Stimulated activated CD8-positive, alpha-beta memory T cell treated with anti-CD3 and anti-CD28 coated beads, Interleukin-12 subunit alpha, Interleukin-12 subunit beta, amount 100 ng/mL, for 4 hours (primary cell): ENCODE measurements at places on chromosomes 13 and 19.

- no peak for DNase-seq
Observed at GRCh38 chr13:85651440-85651839, 147.8 kb downstream of the SLITRK6 start.

- DNase-seq: no peak
Observed at GRCh38 chr13:99677116-99677951, 176.1 kb downstream of the TM9SF2 start.

- no peak for DNase-seq
Observed at GRCh38 chr19:58399903-58400302, 4.4 kb downstream of the RNF225 start.

DNA sequence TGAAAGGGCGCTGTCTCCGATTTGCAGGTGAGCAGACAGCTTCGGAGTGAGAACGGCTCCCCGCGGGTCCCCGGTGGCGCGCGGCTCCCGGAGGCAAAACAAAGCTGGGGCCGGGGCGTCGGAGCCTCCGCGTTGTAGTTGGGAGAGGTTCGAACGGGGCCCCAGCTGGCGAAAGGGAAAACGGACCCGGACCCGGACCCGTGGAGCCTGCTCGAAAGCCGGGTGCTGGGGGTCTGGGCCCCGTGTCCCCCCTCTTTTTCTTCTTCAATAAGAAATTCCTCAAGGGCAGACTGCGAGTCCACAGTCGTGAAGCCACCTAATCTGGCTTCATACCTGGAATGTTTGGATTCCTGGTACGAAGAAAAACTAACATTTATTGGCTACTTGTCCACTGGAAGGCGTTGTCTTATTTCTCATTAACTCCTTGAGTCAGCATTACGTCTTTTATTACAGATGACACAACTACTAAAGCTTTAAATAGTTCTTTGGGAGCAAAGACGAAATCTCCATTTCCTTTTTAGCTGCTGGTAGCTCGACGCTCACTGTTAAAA, 632 bp upstream of the MTIF3 start:
- DNase-seq: no peak

DNA sequence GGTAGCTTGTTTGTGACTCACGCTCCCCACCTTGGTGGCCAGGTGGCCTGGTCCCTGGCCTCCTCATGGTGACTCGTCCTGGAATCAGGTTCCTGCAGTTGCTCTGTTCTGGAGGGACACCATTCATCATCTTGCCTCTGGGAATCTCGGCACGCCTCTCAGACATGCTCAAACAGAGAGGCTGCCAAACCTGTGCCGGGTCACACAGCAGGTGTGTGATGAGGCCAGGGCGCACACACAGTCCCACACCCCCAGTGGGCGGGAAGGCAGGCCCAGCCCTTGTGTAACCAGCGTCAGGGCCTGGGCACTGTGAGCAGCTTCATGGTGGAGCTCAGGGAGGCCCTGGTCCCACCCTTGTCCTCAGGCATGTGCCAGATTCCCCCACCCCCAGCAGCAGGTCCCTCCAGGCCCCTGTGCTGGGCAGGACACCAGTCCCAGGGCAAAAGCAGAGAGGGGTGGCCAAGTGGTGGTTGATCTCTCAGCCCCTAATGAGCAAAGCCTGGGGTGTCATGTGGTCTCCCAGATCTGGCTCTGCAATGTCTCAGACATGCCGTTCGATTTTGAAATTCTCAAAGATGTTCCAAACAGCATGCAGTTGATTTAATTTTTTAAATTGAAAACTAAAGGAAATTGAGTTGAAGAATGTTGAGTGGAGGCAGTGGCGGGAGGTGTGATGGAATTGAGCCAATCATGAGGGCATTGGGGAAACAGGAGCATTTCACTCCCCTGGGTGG, 12.1 kb downstream of the CEBPA start:
- DNase-seq: no peak

DNA sequence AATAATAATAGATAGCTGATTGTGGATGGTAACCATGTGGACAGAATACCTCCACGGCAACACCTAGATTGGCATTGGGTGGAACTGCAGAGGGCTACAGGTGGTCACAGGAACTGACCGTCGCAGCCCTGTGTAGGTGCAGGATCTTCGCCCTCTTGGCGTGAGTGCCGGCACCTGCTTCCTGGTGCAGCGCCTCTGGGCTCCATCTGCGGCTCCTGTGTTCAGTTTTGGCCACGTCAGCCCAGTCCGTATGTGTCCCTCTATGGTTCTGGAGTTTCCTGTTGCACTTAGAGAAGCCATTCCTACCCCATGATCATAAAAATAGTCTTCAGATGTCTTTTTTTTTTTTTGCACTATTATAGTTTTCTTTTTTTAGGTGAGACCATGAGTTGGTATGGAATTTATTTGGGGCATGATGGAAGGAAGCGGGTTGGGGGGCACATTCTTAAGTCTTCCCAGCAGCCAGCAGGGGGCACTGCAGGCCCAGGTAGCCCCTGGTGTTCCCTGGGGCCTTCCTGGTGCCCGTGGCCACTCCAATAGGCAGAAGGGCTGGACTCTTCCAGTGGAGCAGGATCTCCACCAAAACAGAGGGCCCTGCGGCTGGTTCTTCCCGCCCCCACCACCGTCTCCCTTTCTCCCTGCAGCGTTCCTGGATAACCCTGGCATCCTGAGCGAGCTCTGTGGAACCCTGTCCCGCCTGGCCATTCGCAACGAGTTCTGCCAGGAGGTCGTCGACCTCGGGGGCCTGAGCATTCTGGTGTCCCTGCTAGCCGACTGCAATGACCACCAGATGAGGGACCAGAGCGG, 10.1 kb upstream of the SLC25A42 start:
- DNase-seq: peak; percentile 25

GRCh38 chr13:112067116-112067741, at the start of gene SOX1:
Gene SOX1, plus strand, starts transcription at chr13:112067149. Its CDS starts 510 bp downstream, at chr13:112067659.
- no peak for DNase-seq

- DNase-seq: no peak
Observed at GRCh38 chr19:35757231-35757748, 461 bp upstream of the HSPB6 start.

GRCh38 chr13:80499536-80500290, 158.8 kb upstream of the SPRY2 start:
- DNase-seq: no peak

DNA sequence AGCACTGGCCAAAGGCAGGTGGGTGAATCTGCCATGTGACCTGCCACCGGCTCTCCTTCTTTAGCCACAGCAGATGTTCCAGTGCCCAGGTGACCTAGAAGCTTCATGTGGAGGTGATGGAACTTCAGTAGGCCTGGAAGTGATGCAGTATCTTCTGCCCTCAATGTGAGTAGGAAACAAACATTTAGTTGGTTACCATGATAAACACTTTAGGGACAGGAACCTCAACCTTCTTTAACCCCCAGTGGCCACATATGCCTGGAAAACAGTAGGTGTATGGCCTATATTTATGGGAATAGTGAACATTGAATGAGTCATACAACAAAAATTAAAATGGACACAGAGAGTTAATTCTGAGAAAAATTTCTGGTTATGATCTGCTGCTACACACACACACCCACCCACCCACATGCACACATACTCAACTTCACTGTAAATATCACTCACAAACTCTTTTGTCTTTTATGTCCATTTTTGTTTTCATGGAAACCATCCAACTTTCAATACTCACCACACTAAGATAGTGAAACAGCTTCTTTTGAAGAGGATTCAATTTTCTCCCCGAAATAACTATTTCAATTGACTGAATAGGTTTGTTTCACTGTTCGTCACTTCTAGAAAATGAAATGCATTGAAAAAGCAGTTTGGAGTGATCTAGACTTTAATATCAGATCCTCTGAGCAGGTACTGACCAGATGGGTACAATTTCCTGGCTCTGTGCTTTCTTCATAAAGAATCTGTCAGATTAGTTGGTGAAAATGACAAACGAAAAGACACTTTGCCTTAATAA, 97.3 kb downstream of the STARD13 start:
- DNase-seq: no peak

DNA sequence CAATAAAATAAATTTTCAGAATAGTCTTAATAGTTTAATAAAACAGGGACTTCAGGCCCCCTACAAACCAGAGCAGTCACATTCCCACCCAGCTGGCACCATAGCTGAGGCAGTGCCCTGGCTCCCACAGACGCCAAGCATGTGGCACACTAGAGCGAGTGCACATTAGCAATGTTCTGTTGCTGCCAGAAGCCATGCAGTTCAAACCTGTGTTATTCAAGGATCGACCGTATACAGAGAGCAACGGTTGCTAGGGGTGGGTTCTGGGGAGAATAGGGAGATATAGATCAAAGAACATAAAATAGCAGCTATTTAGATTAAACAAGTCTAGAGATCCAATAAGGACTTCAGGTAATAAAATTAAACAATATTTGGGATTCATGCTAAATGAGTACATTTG, 419.3 kb upstream of the KLHL1 start:
- no peak for DNase-seq

DNA sequence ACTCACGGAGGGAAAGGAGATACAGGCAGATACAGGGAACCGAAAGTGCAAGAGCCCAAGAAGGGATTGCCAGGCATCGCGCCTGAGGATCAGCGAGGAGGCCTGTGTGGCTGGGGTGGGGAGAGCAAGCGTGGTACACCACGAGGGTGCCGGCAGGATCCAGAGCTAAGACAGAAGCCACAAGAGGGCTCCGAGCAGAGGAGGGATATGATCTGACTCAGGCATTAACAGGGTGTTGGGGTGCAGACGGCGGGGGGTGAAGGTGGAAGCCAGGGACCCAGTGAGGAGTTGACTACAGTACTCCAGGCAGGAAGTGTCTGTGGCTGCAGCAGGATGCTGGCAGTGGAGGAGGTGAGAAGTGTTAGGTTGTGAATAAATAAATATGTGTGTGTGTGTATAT, 5.4 kb upstream of the PPP1R37 start:
- DNase-seq: peak; percentile 41

- no peak for DNase-seq
Observed at GRCh38 chr19:970695-971094, 13.4 kb upstream of the WDR18 start.

- DNase-seq: no peak
Observed at GRCh38 chr13:64029343-64030093, 2613.9 kb upstream of the PCDH20 start.

DNA sequence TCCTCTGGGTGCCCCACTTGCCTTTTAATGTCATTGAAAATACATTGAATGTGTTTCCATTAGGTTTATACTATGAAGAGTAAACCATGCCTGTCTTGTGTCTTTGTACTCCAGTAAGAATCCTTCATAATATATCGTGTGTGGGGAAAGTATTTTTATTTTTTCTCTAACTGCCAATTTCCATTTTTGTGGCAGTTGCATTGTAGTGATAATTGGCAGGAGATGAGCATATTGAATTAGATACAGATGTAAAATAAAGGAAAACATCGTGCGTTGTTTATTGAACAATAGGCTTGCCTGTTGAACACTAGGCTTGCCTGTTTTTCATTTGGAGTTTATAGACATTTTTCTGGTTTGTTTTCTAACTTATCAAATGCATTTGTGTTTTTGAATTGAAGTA, 218.8 kb downstream of the NBEA start:
- no peak for DNase-seq

- no peak for DNase-seq
Observed at GRCh38 chr13:50345804-50346203, 330.6 kb downstream of the KCNRG start.

DNA sequence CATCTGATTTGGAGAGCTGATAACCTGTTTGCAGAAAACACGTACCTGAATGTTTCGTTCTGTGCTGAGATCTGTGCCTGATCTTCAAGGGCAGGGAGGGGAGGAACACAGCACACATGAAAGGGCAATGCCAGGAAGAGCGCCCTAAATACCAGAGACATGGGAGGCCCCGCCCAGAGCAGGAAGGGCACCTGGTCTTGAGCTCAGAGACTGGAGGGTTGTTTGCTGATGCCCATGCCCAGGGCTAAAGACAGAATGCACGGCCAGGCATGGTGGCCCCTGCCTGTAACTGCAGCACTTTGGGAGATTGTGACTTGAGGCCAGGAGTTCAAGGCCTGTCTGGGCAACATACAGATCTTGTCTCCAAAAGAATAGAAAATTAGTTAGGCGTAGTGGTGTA, 183.2 kb downstream of the TUBA3C start:
- no peak for DNase-seq

GRCh38 chr19:31648347-31648746, 299.1 kb upstream of the TSHZ3 start:
- DNase-seq: no peak

GRCh38 chr19:55212447-55212846, 3.1 kb upstream of the PTPRH start:
- no peak for DNase-seq

GRCh38 chr19:2359992-2360685, at the start of gene TMPRSS9:
Gene TMPRSS9, plus strand, starts transcription at chr19:2360265. Its CDS starts 29,521 bp downstream, at chr19:2389786.
- DNase-seq: no peak

DNA sequence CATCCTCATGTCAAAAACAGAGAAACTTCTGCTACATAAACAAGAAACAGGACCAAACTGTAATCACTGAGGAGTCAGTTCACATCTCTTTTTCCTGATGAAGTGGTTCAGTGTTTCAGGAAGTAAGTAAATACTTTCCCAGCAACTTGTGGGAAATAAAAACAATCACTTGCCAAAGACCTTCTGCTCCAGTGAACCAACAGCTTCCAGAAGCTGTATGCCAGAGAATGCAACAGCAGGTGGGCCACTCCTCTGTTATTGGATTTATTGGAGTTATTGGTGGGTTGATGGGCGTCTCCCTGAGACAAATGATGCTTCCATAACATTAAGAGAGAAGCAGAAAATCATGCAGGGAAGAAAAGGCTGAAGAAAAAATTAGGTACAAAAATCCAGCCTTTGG, 9.9 kb downstream of the SLC6A16 start:
- DNase-seq: no peak

DNA sequence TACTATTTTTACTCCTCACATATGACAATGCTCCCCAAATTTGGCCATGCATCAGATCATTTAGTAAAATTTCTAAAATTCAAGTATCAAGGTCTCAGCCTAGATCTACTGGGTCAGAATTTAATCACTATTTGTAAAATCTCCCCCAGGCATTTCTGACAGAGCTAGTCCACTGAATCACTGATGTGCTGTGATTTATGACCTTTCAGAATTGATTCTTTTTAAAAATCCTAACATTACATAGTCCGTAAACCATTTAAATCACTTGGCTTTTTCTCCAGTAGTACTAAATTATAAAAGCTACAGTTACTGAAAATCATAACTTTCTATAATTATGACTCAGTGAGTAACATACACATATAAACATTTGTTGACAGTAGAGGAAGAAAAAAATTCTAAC, 92.8 kb upstream of the RAP2A start:
- no peak for DNase-seq

- DNase-seq: no peak
Observed at GRCh38 chr19:4121815-4122214, 2.1 kb downstream of the MAP2K2 start.

- DNase-seq: peak; percentile 62
Observed at GRCh38 chr19:1266916-1267476, 2.1 kb upstream of the CIRBP start.
